Thoracic aorta (tissue), 2 donors: ENCODE measurements at places on chromosomes 7 and 10. TPM values are rescaled to one million over a fixed set of nuclear protein-coding genes. Genes with fewer than 3 reads are reported as not detected.

- H3K4me3 ChIP-seq = no peak overlapping the region
- no peak for DNase-seq
- no peak overlapping the region for H3K27ac ChIP-seq
- H3K27me3 ChIP-seq = no peaks in the 10 kb centered on the region
- H3K4me1 ChIP-seq = no peaks in the 10 kb centered on the region
These were observed 50.9 kb upstream of the UNC5B start for GRCh38 chr10:71161425-71161824.

- no peak overlapping the region for H3K4me3 ChIP-seq
- no peak overlapping the region for H3K27ac ChIP-seq
- H3K27me3 ChIP-seq = no peaks in the 10 kb centered on the region
- H3K4me1 ChIP-seq = no peaks in the 10 kb centered on the region
- DNase-seq = no peak
These were observed 23.8 kb upstream of the STN1 start for GRCh38 chr10:103941801-103942200.

Gene GOLGA7B
- total RNA-seq = 0.07 TPM

Gene COG5
- 52.5 TPM for total RNA-seq

GRCh38 chr10:89475125-89475524 lies 60.3 kb downstream of the SLC16A12 start:
- no peaks in the 10 kb centered on the region for H3K36me3 ChIP-seq
- no peaks in the 10 kb centered on the region for H3K27me3 ChIP-seq
- H3K4me3 ChIP-seq = no peak overlapping the region
- H3K27ac ChIP-seq = peak overlapping the region; percentile 65
- peaks cover 38% of the 10 kb centered on the region for H3K4me1 ChIP-seq

Gene R3HCC1L
- total RNA-seq = 12.3 TPM

DNA sequence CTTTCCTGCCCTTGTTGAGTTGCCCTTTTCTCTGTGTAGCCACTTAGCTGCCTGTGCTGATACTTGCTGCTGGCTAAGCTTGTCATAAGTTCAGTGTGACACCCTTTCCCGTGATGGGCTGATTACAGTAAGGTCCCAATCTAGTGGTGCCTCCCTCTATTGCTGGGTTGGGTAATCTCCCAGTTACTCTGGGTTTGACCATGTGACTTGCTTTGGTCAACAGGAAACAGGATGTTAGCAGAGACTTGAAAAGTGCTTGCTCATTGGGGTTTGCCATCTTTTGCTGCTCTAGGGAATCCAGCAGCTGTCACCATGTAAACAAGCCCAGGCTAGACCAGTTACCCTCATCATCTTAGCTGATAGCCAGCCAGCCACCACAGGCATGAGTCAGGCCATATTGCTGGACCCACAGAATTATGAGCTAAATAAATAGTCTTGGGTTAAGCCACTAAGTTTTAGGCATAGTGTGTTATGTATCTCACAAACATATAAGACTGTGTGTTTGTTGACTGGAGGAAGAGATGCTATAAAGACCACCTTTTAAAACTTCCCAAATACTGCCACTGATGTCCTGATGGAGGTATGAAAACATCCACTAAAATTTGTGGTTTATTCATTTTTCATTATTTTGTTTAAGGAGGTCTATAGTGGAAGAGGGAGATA lies 4.0 kb upstream of the LEP start:
- H3K36me3 ChIP-seq = no peaks in the 10 kb centered on the region
- DNase-seq = no peak
- no peak overlapping the region for H3K4me3 ChIP-seq
- no peaks in the 10 kb centered on the region for H3K27me3 ChIP-seq
- no peaks in the 10 kb centered on the region for H3K4me1 ChIP-seq

Gene GPR26
- total RNA-seq = not detected

DNA sequence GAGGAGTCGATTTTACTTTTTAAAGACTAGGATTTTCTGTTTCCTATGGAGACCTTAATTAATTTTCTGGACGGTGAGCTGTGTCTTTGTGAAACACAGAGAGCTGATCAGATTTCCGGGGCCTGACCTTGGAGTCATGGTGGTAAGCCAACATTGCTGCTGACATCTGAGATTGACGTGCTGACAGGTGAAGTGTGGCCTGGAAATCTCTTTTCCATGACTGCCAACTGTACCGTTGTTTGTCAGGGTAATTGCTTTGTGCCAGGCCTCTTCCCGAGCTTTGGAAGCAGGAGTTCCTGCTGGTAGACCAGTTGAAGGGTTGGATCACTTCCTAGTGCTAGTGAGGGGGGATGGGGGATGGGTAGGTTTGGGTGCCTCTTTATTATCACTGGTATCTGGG lies 71.2 kb downstream of the ADRA2A start:
- H3K4me1 ChIP-seq = no peaks in the 10 kb centered on the region
- H3K27ac ChIP-seq = no peak overlapping the region
- DNase-seq = no peak
- no peaks in the 10 kb centered on the region for H3K36me3 ChIP-seq

Gene RAB19
- not detected for total RNA-seq

GRCh38 chr10:59968705-59969104 lies 62.3 kb upstream of the CCDC6 start:
- H3K27ac ChIP-seq = no peak overlapping the region
- no peaks in the 10 kb centered on the region for H3K36me3 ChIP-seq
- H3K4me3 ChIP-seq = no peak overlapping the region
- no peak for DNase-seq
- H3K4me1 ChIP-seq = no peaks in the 10 kb centered on the region

Gene CTTNBP2
- 9.2 TPM for total RNA-seq

DNA sequence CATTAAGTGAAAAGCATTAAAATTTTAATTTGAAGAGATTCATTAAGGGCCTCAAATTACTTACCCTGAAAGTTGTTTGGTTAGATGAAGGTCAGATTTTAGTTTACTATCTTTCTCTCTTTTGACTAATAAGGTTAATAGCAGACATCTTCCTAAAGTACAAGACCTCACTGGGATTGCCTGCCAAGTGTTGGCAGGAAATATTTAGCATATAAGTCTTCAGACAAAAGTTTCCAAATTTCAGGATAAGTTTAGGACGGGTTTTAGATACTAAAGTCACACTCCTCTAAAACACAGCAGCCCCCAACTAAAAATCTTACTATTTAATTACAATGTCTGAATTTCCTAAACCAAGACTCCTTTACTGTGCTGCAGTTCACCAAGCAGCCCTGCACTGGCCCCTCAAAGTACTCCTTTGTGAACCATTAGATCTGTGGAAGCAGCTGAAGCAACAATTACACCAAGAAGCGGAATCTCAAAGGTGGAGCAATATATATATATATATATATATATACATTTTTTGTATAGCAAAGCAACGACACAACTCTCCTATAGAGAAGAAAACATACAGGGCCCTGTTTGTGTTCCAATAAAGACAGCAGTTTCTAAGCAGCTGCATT lies 91.2 kb upstream of the KCNIP2 start:
- no peak for DNase-seq
- H3K4me3 ChIP-seq = no peak overlapping the region
- no peaks in the 10 kb centered on the region for H3K27me3 ChIP-seq
- H3K4me1 ChIP-seq = peaks cover 26% of the 10 kb centered on the region

Gene CPEB3
- total RNA-seq = 6.8 TPM

Gene CYP3A4
- not detected for total RNA-seq

- H3K27me3 ChIP-seq = no peaks in the 10 kb centered on the region
- H3K4me1 ChIP-seq = peaks cover 7% of the 10 kb centered on the region
- H3K36me3 ChIP-seq = no peaks in the 10 kb centered on the region
- no peak overlapping the region for H3K4me3 ChIP-seq
These were observed 38.3 kb upstream of the VCL start for GRCh38 chr10:73959484-73960243.

Gene KLHDC10
- total RNA-seq = 24.3 TPM

DNA sequence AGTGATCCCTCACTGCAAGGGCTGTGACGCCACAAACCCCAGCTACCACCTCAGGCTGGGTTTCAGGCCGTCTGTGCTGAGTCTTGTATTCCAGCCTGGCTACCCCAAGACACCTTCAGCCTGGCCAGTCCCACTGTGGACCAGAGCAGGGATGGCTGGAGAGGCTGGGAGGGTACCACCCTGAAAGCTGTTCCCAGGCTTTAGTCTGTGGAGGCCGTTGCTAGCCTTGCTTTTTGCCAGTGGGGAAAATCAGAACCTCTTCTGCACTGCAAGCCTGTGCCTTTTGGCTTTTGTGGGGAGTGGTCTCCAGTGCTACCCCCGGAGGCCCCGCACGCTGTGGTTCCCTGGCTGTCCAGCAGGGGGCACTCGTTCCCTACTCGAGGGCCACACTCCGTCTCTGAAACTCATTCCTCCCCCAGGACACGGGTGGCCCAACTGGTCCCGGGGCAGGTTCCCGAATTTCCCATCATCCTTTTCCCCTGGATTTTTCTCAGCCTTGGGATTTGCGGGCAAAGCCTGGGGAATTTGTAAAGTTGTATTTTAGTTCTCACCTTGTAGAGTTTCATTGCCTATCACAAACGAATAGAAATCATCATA lies 128.4 kb upstream of the BTBD16 start:
- peaks cover 3% of the 10 kb centered on the region for H3K36me3 ChIP-seq
- H3K4me3 ChIP-seq = peak overlapping the region; percentile 55
- H3K27me3 ChIP-seq = no peaks in the 10 kb centered on the region
- peak overlapping the region; percentile 99 for H3K27ac ChIP-seq

Gene SVIL
- 483 TPM for total RNA-seq

Gene TCF7L2
- 50.5 TPM for total RNA-seq

DNA sequence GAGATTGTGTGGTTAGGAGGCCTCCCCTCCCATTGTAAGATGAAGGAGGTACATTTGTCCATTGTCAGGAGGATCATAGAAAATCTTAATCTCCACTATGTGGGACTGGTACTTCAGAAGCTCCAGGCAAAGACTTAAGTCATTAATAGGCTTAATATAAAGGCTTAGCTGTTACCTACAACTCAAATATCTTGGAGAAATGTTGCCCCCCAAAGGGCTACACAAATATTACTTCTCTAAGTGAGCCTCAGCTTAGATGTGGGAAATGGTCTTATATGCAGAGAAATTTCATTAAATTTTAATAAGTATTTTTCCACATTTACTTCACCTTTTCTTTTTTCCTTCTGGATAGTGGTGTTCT lies 27.2 kb downstream of the TAS2R41 start:
- H3K4me3 ChIP-seq = no peak overlapping the region
- H3K36me3 ChIP-seq = no peaks in the 10 kb centered on the region
- H3K4me1 ChIP-seq = no peaks in the 10 kb centered on the region

DNA sequence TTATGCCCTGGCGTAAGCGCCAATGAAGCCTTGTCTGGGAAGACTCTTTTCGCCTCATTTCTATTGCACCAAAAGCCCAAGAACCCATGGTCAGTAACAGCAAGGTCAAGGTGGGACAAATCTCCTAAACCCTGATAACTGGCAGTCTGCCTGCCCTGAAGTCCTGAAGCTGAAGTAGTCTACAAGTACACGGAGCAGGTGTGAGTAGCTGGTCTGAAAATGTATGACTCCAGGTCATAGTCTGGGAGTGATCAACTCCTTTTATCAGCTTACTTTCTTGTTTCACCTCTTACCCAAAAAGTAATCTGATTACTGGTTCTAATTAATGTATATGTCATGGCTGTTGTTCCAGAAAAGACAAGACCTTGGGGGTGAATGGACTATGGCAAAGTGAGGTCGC lies 107.3 kb upstream of the EFCAB10 start:
- DNase-seq = no peak
- no peaks in the 10 kb centered on the region for H3K4me1 ChIP-seq
- H3K27me3 ChIP-seq = no peaks in the 10 kb centered on the region
- no peak overlapping the region for H3K27ac ChIP-seq
- no peaks in the 10 kb centered on the region for H3K36me3 ChIP-seq
